Stimulated activated CD4-positive, alpha-beta T cell treated with anti-CD3 and anti-CD28 coated beads, Interleukin-2, amount 100 ng/mL, for 48 hours (primary cell): ENCODE measurements at places on chromosomes 4 and X.

DNA sequence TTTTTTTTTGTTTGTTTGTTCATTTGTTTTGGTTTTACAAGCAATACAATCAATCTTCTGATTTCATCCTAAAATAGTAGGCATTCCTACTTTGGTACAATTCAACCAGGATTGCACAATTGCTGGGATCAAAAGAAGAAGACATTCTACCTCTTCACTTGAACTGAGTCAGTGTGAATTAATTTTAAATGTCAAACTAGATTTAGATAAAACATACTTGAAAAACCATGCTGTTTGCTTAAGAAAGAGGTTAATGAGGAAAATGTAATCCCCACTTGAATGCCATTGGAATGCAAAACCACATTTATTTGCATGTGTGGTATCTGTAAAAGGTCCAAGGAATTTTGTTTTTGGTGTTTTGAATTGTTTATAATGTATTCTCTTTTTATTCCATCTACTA is 40.5 kb downstream of the HAND2 start:
- DNase-seq: no peak

- no peak for DNase-seq
Observed at GRCh38 chr4:79684516-79684915, 276.5 kb upstream of the GK2 start.

- DNase-seq: no peak
Observed at GRCh38 chr4:76525751-76526150, 90.7 kb downstream of the SHROOM3 start.

GRCh38 chr4:74109870-74110605 is 11.0 kb upstream of the CXCL2 start:
- no peak for DNase-seq

- no peak for DNase-seq
Observed at GRCh38 chrX:132369617-132370326, 119.1 kb downstream of the MBNL3 start.
